ENCODE measurements at places on chromosomes 11 and 22. TPM values are rescaled to one million over a fixed set of nuclear protein-coding genes. Genes with fewer than 3 reads are reported as not detected.
A peak's percentile ranks its signal among the peaks of the same experiment; 100 is the strongest.

DNA sequence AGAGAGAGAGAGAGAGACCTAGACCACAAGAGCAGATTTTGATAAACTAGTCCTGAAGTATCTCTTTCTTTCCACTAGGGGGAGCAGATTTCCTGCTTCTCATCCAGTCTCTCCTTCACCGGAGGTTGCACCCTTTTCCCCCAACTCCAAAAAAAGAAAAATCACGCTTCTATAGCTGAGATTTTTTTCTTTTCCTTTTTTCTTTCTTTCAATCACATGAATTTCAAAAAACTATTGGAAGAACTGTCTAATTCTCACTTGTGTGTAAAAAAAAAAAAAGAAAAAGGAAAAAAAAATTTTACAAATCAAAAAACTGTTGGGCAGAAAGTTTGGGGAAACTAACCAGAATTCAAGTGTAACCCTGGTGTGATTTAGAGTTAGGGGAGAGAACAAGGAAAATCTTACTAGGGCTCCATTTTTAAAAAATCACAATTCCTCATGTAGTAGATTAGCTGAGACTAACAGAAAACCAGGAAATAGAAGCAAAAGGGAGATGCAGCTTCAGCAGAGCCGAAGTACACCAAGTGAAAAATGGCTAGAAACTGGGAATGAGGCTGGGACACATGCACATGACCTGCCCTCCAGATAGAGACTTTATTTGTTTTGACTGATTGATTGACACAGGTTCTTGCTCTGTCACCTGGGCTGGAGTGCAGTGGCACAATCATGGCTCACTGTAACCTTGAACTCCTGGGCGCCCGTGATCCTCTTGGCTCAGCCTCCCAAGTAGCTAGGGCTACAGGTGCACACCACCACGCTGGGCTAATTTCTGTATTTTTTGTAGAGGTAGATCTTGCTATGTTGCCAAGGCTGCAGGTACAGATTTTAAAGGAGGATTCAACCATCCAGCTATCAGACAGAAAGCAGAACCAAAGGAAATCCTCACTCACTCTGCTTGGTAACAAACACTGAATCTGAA lies 27.1 kb downstream of the SDHD start:
- no peaks in the 10 kb centered on the region for H3K4me1 ChIP-seq
- no peak overlapping the region for H3K27ac ChIP-seq
- DNase-seq: no peak

DNA sequence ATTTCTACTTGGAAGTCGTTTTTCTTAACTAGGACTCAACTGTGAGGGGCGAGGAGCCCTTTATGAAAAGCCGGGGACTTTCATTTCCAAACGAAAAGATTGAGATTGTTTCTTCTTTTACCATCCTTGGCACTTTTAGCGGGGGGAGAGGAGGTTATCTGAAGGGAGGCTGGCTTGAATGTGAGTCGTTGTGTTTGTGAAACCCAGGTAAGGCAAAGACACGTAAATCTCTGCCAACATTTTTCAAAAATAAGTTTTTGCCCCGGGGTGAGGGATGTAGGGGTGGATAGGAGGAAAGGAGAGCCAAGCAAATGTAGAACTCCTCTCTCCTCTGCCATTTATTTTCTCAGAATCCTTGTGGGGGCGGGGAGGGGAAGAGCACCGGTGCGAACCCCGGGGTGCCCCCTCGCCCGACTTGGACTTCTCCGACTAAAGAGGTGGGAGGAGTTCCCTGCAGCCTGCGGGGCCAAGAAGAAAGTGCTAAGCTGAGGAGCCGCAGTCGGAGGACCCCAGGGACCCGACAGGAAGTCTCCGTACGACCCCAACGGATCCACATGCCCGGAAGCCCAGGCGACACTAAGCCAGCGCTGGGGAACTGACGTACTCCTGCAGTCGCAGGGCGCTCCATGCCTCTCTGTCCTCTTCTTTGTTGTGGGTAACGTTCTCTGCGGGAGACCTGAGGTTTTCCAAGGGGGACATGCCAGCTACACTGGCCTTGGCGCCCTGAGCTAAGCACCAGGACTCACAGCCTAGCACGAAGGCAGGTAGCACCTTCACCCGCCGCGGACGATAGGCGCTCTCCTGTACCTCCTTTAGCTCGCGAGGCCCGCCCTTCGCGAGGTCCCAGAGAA lies 2.4 kb upstream of the WT1 start:
- no peaks in the 10 kb centered on the region for H3K4me1 ChIP-seq
- no peak overlapping the region for H3K4me3 ChIP-seq

GRCh38 chr11:134267461-134267860 lies 8.7 kb upstream of the GLB1L3 start:
- H3K27ac ChIP-seq: no peak overlapping the region
- no peak for DNase-seq
- no peaks in the 10 kb centered on the region for H3K27me3 ChIP-seq

DNA sequence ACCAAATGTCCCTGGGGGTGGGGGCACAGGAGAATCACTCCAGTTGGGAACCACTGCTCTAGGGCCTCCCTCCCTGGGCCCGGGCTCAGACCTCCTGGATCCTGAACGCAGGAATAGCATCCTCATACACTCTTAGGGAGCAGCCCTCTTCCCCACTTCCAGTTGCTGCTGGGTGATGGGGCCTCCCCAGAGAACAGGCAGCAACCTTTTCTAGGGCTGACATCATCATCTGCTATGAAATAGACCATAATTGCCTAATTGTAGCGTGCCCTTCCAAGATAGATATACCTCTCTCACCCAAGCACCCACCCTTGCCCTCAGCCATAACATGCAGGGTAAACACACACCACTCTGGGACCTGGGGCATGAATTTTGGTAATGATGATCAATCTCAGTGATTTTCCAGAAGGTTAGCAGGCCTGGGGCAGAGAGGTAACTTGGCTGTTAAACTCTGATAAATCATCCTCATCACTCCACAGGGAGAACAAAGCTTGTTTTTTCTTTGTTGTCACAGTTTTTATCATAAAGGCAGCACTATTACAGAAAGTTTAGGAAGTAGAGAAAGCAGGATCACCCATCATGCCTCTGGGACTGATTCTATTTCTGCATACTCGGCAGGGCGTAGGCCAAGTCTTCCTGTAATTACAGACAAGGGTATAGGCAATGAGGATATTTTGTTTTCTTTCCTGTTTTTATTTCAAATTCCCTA lies 88.3 kb upstream of the PRDM11 start:
- H3K36me3 ChIP-seq: no peaks in the 10 kb centered on the region
- H3K27me3 ChIP-seq: no peaks in the 10 kb centered on the region
- no peaks in the 10 kb centered on the region for H3K4me1 ChIP-seq
- H3K27ac ChIP-seq: no peak overlapping the region
- DNase-seq: no peak

DNA sequence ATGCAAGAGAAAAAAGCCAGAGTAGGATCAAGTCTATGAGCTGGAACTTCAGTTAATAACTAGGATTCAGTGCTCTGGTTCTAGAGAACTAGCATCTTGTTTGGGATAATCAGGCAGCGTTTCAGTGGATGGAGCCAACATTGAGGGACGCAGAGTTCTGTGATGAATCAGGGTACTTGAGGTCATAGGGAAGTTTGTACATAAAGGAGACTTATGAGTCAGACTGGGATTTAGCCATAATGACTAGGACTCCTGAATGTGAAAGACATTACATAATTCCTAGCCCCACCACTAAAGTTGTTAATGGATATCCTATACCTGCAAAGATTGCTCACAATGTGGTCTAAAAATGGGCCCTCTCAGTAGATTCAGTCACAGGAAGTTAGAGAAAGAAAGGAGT lies 6.8 kb downstream of the SLN start:
- H3K36me3 ChIP-seq: no peaks in the 10 kb centered on the region
- no peaks in the 10 kb centered on the region for H3K27me3 ChIP-seq
- no peak for DNase-seq
- no peaks in the 10 kb centered on the region for H3K4me1 ChIP-seq
- no peak overlapping the region for H3K4me3 ChIP-seq

- no peaks in the 10 kb centered on the region for H3K36me3 ChIP-seq
- no peaks in the 10 kb centered on the region for H3K4me1 ChIP-seq
- no peak overlapping the region for H3K27ac ChIP-seq
- no peak for DNase-seq
- H3K27me3 ChIP-seq: no peaks in the 10 kb centered on the region
Measured at GRCh38 chr11:26186389-26186788, 145.5 kb upstream of the ANO3 start.

- DNase-seq: no peak
- peaks cover 19% of the 10 kb centered on the region for H3K4me1 ChIP-seq
- no peak overlapping the region for H3K4me3 ChIP-seq
Measured at GRCh38 chr11:8759634-8760033, 77.0 kb downstream of the RPL27A start.

GRCh38 chr22:46963672-46964545 lies 201.5 kb downstream of the TBC1D22A start:
- no peak overlapping the region for H3K4me3 ChIP-seq
- H3K27me3 ChIP-seq: no peaks in the 10 kb centered on the region
- H3K27ac ChIP-seq: no peak overlapping the region
- no peak for DNase-seq
- H3K36me3 ChIP-seq: no peaks in the 10 kb centered on the region
- H3K4me1 ChIP-seq: no peaks in the 10 kb centered on the region

DNA sequence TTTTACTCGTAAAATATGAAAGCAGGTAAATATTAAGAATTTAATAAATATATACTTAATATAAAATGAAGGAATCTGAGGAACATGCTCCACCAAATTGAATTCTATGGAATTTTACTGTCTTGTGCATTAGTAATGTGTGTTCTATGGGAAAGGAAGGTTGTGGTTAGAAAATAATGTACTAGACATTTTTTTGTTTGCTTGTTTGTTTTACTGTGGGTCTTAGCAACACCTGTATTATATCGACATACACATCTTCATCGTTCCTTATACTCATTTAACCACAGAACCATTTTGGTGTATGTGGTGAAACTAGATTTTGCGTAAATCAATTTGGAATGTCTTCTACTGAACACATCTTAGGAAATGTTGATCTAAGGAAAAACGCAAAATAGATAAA lies 114.1 kb upstream of the MTMR2 start:
- H3K4me3 ChIP-seq: no peak overlapping the region
- no peaks in the 10 kb centered on the region for H3K36me3 ChIP-seq
- H3K27ac ChIP-seq: no peak overlapping the region
- no peaks in the 10 kb centered on the region for H3K4me1 ChIP-seq
- no peak for DNase-seq

GRCh38 chr22:46074771-46075551 lies 75.4 kb upstream of the PPARA start:
- no peaks in the 10 kb centered on the region for H3K27me3 ChIP-seq
- H3K4me1 ChIP-seq: peaks cover 39% of the 10 kb centered on the region
- H3K27ac ChIP-seq: peak overlapping the region; percentile 97

Gene TH
- 0.19 TPM for total RNA-seq

Gene OR6A2
- 0.14 TPM for total RNA-seq

Gene OR4A15
- not detected for total RNA-seq

Gene MS4A6A
- 69.3 TPM for total RNA-seq

Gene CDKN1C
- total RNA-seq: 19.4 TPM

Gene PRG3
- not detected for total RNA-seq

Gene TST
- total RNA-seq: 45.7 TPM

Gene CHRDL2
- total RNA-seq: 6.9 TPM

Gene ROBO4
- total RNA-seq: 4.3 TPM

Gene TRPM5
- total RNA-seq: 2.8 TPM

Gene TRIM49
- not detected for total RNA-seq
